GM10248 (cell line): ENCODE measurements at places on chromosomes 12 and 14.

DNA sequence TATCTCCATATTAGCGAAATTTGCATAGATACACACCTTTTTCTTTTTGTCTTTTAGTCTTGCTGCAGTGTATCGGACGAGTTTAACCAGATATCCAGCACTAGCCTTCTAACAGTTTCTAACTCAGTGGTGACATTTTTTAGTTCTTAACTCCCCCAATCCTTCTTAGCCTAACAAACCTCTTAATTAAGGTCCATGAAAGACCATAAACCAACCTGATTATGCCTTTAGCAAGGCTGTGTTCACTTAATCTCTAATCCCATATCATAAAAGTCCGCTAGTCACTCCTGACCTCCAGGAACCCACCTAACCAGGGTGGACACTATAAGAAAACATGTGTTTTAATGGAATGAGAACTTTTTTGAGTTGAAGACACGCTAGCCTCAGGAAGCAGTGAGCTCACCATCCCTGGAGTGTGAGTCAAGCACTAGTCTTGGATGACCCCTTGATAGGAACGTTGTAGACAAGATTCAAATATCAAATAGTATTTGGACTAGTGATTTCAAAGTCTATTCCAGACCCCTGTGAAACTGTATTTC lies 9.5 kb downstream of the CDKN1B start:
- DNase-seq, result no peak

DNA sequence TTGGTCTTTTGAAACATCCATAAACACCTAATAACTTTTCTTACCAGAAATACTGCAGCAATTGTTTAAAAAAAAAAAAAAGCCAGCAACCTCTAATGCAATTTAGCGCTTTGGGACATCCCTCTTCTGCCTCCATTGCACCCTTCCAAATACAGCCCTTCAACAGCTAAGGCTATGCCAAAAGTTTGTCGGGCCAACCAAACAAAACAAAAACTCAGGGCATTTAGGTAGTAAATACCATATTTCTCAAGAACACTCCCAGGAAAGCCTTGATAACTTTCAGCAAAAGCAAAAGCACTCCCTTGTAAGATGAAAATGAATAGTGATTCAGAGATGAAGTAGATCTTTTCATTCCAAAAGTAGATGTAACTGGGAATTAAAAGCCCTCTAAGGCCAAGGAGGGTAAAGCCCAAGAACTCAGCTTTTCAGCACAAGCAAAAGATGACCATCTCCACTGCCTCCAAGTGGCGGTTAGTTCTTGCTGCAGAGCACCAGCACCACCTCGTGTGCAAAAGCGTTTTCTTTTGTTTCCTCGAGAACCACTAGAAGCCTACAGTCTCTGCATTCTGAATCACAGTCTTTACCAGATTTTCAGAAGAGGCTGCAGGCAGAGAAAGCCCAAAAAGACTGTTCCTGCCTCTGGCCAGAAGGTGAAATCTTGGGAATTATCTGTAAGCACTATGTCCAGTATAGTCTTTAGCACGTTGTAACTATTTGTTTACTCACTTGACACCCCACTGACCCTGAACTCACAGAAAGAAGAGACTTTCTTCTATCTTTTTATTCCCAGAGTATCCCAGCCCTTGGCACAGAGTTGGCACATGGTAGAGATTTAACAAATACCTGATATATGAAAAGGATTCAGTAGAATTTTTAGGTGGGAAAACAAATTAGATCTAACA lies 53.1 kb downstream of the SIX6 start:
- DNase-seq, result peak; percentile 41

GRCh38 chr12:118773956-118774723 lies 207.2 kb upstream of the SRRM4 start:
- no peak for DNase-seq

DNA sequence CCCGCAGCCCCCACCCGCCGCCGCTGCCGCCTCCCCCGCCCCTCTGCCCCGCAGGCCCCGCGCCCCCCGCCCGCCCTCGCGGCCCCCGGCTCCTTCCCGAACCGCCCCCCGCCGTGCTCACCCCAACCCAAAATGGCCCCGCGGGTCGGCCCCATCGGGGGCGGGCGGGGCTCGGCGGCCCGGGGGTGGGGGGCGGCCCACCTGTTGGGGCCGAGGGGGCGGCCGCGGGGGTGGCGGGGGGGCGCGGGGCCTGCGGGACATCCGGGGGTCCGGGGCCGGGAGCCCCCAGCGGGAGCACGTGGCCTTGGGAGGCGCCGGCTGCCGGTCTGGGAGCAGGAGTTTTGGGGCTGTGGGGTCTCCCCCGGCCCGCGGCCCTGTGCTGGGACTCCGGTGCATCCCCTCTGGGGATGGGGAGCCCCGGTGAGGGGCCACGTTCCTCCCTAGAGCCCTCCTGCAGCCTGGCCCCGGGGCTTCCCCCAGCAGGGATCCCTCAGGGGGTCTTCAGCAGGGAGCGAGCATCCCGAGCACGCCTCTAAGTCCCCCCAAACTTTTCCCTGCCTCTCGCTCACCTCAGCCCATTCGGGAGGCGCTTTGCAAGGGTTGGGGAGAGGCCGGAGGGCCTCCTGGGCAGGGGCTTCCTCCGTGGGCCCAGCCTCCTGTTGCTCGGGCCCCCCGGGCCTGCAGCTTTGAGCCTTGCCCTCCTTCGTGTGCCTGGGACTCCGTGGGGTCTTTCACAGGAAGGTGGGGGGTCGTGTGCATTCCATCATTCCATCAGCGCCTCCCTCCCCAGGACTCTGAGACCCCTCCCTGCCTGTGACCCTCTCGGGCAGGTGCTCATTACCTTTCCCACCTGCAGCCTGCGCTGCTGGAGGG lies 710 bp downstream of the MTA1 start:
- DNase-seq, result no peak

GRCh38 chr12:50695961-50696360 lies 67.9 kb upstream of the ATF1 start:
- no peak for DNase-seq

- DNase-seq, result no peak
Measured at GRCh38 chr12:1806301-1807086, 13.9 kb upstream of the LRTM2 start.

DNA sequence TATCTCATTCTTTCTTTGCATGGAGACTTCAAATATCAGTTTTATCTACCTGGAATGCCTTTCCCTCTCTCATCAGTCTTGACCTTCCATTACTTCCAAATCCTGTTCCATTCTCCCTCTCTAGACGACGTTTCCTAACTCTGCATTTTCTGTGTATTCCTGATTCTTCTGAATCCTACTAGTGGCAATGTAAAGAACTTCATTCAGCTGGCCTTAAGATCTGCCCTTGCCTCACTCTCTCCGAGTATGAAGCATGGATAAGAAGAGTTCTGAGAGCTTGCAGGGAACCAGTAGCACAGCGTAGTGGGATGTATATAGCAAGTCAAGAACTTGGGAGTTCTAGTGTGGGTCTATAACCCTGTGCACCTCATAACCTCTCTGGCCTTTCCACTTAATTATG lies 68.5 kb upstream of the HOXC13 start:
- no peak for DNase-seq

- DNase-seq, result no peak
Measured at GRCh38 chr12:110824342-110824741, 22.4 kb upstream of the CCDC63 start.

- no peak for DNase-seq
Measured at GRCh38 chr12:47082796-47083621, 3.2 kb upstream of the AMIGO2 start.

DNA sequence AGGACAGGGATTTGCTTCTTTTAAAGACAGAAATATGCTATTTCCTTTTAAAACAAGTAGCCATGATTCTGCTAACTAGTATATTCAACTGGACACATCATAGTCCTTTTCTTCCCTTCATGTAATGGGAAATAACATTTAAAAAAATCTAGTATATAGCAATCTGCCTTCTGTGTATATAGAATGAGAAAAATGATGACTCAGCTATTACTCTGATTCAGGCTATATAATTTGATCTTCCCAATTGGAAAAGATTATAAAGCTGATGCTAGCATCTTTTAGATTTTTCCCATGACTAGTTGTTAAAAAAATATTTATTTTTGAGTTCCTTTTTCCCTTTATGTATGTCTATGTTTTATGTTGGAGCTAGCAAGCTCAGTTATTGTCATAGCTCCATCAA lies 86.9 kb downstream of the ACSS3 start:
- no peak for DNase-seq

- no peak for DNase-seq
Measured at GRCh38 chr14:56193347-56193746, 75.1 kb downstream of the PELI2 start.

- no peak for DNase-seq
Measured at GRCh38 chr14:69606258-69607184, 4.9 kb upstream of the SUSD6 start.

- no peak for DNase-seq
Measured at GRCh38 chr14:90587252-90587910, 190.6 kb downstream of the CALM1 start.

GRCh38 chr14:68165274-68165843 lies 345.8 kb downstream of the RAD51B start:
- DNase-seq, result no peak

DNA sequence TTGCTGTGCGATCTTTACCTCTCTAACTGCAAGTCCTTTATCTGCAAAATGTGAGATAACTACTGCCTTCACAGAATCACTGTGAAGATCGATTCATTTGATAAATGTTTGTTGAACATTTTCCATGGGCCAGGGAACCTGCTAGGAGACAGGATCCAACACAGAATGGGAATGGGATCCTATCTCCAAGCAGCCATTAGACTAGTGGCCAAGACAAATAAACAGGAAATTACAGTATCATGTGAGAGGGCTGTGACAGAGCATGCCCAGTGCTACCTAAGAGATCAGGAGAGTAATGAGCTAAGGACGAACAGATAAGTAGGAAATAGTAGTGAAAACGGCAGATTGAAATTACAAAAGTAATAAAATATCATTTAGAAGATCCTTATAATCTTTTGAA lies 105.7 kb downstream of the GRIN2B start:
- DNase-seq, result no peak

DNA sequence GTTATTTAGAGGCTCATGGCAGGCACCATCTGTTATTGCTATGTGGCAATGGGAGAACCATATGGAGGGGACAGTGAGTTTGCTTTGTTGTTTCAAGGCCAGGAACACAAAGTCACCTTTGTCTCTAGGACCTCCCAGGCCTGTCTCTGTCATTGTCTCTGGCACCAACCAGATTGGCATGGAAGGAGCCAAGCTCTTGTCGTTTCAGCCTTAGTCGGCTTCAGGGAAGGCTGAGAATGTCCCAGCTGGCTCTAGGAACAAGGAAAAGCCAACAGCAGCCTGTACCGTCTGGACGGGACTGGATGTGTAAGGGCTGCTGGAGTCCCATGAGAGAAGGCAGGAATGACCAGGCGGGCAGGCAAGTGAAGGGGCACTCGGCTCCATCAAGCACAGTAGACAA lies 29.2 kb downstream of the RPH3A start:
- no peak for DNase-seq

DNA sequence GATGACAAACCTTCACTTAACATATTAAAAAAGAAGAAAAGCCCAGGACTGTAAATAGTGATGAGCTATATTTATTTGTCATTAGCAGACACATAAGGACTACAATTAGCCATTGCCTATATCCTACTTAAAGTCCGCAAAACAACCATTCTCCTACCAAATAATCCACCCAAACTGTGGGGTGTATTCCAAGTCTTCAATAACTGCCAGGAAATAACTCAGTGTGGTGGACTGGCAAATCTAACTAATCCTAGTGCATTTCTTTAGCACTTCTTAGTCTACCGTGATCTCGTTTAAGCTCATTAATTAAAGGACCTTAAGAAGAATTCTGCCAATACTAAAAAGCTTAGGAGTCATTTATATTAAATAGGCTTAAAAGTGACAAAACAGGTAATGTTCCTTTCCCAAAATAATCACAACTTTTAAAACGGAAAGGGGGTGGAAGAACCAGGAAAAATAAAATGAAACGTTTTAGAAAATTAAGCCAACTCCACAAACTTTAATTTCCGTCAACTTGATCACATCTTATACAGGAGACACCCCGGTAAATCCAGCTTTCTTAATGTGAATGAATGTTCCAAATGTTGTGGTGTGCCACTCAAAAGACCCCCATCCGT lies 1.8 kb downstream of the NOVA1 start:
- no peak for DNase-seq

GRCh38 chr12:25009496-25010092 lies 60.7 kb upstream of the BCAT1 start:
- no peak for DNase-seq

DNA sequence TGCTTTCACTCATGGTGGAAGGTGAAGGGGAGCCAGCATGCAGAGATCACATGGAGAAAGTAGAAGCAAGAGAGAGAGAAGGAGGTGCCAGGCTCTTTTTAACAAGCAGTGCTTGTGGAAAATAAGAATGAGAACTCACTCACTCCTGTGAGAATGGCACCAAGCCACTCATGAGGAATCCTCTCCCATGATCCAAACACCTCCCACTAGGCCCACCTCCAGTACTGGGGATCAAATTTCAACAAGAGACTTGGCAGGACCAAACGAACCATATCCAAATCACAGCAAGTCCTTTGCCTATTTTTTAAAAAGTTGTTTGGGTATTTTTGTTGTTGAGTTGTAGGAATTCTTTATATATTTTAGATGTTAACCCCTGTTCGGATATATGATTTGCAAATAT lies 245.9 kb upstream of the ARID2 start:
- DNase-seq, result no peak

GRCh38 chr12:65963862-65964240 lies 139.6 kb downstream of the HMGA2 start:
- DNase-seq, result no peak

- DNase-seq, result no peak
Measured at GRCh38 chr14:20435582-20436362, at the start of gene KLHL33. TSS of gene KLHL33 (minus strand) at chr14:20436166. CDS start at chr14:20435811, 355 bp downstream.
